ENCODE measurements at places on chromosomes 5 and 9. TPM values are rescaled to one million over a fixed set of nuclear protein-coding genes. Genes with fewer than 3 reads are reported as not detected.

Gene TCF7
- polyA plus RNA-seq: 17.3 TPM

DNA sequence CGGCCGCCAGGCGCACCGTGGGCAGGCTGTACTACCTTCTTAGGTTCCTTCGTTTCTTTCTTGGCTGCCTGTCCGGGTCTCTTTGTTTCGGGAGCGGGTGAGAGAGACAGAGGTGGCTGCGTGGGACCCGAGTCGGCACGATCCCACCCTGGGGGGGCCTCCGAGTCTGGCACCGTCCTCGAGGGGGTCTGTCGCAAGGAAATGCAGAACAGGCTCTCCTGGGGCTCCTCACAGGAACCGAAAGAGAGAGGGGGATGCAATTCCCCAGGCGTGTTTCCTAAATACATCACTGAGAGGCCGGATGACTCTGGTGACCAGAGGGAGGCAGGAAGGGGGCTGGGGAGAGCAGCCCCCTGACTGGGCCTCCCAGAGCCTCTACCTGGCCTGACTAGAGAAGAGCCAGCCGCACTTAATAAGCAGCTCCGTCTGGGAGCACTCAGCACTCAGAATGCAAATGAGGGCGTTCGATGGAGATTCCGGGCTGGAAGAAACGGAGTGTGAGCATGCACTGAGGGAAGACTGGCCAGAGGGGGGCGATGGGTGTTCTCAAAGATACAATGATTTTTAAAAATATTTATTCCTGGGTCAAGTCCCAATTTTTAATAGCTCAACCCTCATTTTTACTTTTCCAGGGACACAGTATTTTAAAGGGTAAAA, 11.7 kb upstream of the INPP5E start:
- no peak for DNase-seq

- DNase-seq: no peak
These were observed 18.6 kb downstream of the BRD3 start for GRCh38 chr9:134049236-134049635.

Gene PDCD1LG2
- polyA plus RNA-seq: 0.17 TPM

DNA sequence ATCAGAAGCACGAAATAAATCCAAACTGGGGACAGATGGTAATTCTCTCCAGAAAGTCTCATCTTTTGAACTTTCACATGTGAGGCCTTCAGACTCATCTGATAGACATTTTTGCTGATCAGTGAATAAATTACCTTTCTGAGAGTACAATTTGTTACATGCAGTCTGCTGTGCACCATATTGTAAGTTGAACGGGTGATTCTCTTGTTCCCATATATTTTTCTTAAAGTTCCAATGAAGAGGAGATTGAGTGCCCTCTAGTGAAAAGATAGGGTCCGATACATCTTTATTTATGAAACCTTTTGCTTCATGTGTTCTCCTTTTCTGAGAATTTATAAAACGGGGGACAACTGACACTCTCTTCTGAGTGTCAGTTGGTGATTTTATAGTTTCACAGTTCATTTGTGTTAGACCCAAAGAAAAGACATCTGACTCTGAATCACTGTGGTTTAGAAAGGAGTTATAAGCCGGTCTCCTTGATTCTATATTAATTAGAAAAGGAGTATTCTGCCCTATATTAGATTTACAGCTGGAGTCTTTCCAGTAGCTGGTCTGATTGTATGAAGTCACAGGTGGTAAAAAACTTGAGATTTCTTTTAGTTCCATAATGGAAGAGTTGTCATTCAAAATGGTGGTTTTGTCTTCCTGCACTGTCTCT, 30.4 kb downstream of the GNG10 start:
- DNase-seq: peak; percentile 29

DNA sequence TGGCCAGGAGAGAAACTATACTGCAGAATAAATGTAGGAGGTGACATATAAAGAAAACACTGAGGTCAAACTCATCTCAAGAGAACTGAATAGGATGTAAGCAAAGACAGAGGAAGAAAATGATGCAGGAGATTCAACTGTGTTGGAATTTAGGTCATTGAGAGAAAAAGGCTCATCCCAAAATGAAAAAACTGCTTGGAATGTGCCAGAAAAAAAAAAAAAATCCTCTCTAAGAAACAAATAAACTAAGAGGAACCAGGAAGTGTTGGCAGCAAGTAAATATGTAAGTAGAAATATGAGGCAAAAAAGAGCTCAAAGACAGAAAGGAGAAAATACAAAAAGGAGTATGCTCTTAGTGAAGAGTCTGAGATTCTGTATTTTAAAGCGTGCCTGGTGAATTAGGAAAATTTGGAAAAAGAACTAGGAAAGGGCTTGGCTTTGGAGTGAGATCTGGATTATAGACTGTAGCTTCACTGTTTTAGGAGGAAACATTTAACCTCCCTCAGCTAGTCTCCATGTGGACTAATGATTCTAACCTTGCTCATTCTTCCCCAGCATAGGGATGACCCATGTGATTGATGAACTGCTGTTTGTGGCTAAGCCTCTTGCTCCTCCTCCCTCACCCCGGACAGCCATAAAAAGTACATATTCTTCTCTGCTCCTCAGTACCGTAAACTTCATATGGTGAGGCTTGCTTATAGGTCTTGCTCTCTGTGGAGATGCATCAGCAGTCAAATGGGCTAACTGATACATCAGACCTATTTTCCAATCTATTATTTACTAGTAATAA, 185.6 kb upstream of the POU5F2 start:
- no peak for DNase-seq

DNA sequence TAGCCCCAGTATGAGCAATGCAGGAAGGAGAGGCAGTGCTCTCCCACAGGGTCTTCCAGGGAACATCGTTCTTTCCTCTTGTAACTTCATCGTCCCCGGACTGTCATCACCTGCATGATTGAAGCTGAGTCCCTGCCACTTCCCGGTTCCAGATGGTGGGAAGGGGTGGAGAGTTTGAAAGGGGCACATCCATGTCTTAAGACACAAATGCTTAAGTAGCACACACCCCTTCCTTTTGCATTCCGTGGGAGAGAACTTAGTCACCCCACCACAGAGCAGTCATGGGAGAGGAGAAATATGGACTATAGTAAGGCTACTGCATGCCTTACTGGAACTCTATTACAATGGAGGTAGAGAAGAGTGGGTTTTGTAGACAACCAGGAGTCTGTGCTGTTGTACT, 165.3 kb upstream of the GAS1 start:
- no peak for DNase-seq

DNA sequence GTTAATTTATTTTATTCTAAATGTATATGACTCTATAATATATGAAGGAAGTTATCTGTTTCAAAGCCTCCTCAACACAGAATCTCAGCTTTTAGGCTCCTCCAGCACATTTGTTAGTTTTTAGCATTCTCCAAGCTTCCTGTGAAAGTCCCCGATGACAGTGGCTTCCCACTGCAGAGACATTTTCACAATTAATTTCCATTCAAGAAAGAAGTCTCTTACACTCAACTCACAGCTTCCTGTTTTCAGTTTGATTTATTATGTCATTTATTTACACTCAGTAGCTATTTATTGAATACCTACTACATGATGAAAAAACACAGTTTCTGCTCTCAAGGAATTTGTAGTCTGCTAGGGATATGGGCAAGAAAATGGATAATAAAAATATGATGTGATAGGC, 2228.2 kb upstream of the WWC1 start:
- DNase-seq: no peak

Gene BRD9
- 35.4 TPM for polyA plus RNA-seq

DNA sequence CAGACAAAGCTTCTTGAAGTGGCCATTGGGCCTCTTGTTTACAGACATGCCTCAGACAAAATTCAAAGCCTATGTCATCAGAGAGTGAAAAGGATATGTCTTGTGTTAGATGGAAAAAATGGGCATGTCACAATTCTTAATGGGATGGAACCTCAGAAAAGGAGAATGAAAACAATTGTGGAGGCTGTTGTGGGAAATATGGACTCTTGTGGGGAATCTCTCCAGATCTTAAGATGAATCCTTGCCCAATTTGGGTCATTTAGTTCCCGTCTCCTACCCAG, 19.5 kb downstream of the SLC22A5 start:
- DNase-seq: no peak

Gene PRSS3
- 1.8 TPM for polyA plus RNA-seq

Gene GLRA1
- polyA plus RNA-seq: not detected

- no peak for DNase-seq
These were observed 23.3 kb upstream of the TRMT10B start for GRCh38 chr9:37730256-37730655.

DNA sequence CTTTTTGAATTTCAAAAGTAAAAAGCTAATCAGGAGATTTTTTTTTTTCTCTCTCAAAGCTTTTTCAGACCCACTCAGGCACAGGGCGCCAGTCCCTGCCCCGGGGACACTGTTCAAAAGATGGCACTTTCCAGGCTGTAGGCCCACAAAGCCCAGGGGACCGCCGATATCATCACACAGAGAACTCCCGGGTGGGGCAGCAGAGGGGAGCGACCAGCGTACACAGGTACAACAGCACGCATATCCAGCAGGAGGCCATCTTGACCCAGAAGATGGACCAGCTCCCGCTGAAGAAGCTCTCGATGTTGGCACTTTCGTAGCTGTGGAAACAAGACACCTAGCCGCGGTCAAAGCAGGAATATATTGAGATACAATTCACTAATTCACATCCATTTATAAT, 108.3 kb downstream of the THBS4 start:
- DNase-seq: no peak

DNA sequence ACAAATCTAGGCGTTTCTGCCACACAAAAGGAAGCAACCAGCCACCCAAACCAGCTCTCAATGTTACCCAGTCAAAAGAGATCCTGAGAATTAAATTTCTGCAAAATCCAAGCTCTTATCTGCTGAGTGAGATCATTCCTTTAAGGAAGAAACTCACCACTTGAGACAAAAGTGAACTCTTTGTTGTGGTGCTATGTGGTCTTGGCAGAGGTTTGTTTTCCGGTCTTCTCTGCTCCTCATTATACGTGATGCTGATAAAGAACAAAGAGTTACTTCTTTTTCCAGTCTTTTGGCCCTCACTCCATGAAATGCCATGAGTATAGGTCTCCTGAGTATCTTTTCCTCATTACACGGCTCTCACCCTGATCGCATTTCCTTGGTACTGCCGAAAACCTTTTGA, 82.1 kb downstream of the PRKACG start:
- DNase-seq: no peak

DNA sequence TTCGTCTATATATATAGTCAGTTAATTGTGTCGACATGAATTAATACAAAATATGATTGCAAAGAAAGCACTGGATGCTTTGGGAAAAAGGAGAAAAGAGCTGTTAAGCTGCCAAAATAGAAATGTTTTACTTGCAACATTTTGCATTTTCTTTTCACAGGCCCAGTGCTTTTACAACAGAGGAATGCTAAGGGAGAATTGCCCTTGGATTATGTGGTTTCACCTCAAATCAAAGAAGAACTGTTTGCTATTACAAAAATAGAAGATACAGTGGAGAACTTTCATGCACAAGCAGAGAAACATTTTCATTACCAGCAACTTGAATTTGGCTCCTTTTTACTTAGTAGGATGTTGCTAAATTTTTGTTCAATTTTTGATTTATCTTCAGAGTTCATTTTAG, 76.2 kb downstream of the SLF1 start:
- DNase-seq: no peak

DNA sequence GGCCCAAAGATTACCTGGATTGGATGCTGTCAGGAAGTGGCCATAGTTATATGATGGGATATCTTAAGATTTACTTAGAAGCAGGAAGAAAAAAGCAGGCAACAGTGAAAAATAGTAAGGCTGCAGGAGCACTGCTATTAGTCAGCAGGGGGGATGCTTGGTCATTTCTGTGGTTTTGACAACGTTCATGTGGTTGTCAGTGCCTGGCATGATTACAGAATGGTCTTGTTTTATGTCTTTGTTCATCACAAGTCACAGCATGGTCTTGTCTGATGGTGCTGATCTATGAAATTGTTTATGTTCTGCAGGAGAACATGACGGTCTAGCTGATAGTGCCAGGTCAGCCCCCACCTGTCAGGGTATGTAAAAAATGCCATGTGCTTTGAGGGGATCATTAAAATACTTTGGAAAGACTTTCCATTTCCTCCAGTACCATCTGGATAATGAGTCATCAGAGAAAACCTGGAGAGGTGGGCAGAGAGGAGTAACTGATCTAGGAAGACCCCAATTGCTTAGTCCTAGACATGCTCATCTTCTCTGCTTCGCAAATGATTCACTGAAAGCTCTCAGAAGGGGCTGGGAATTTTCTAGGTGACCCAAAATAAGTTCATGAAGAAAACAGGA, 48.5 kb downstream of the PLGRKT start:
- no peak for DNase-seq

Gene SPOCK1
- 11.5 TPM for polyA plus RNA-seq

DNA sequence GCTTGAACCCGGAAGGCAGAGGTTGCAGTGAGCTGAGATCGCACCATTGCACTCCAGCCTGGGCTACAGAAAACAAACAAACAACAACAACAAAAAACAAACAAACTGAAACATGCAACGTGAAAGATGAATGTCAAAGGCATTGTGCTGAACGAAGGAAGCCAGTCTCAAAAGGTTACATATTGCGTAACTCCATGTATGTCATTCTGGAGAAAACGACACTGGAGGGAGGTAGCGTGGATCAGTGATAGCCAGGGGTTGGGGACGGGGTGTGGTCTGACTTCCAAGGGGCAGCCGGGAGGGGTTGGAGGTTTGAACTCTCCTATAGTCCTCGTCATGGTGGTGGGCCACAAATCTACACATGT, 12.1 kb upstream of the WDR5 start:
- no peak for DNase-seq

GRCh38 chr9:124973807-124974206, 32.9 kb upstream of the GOLGA1 start:
- no peak for DNase-seq

Gene FPGS
- polyA plus RNA-seq: 52.8 TPM

DNA sequence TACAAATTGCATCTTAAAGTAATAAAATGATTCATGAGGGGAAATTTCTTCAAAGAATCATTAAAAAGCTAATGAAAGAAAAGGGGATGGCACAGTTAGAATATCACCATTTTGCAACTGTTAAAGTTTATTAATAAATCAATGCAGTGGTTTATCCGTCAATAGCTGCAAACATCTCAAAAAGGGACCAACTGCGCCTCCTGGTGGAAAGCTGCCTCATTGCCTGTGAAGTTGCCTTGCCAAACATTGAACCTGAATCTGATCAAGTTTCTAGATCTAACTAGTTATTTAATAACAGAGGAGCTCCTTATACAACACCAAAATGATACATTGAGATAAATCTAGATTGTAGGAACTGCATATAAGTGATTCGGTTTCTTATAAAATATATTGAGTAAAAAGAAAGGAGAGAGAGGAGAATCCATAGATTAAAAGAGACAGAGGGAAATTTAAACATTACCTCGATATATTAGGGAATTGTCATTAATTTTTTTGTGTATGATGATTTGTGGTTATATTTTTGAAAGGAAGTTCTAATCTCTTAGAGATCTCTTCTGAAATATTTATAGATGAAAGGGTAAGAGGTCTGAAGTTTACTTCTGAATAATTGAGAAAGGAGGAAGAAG, 6.9 kb upstream of the NDUFB6 start:
- no peak for DNase-seq

GRCh38 chr9:36780186-36780585, 207.5 kb downstream of the MELK start:
- DNase-seq: no peak

GRCh38 chr5:8135742-8136141, 266.8 kb downstream of the MTRR start:
- DNase-seq: no peak
